Foreskin fibroblast (primary cell): ENCODE measurements at places on chromosomes 4 and X.

GRCh38 chr4:13325744-13326143 is 158.4 kb downstream of the RAB28 start:
- DNase-seq: no peak

- DNase-seq: no peak
Measured at GRCh38 chr4:5357870-5358269, 306.6 kb downstream of the STK32B start.

DNA sequence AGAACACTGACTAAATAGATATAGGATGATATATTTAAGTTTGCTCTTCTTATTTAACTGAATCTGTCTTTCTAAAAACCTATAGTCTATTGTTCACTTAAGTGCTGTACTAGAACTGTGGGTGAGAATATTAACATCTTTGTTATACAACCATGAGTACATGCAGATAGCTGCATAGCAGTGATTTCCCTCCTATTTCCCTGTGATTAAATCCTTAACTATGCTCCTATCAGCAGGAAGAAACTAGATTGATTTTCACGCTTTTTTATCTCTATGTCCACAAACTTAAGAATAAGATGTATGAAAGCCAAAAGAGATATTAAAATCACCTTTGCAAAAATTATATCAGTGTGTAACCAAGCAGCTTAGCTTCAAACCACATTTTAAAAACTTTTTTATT is 11.3 kb upstream of the UGT2A3 start:
- no peak for DNase-seq

GRCh38 chr4:75673959-75674328 is 733 bp upstream of the G3BP2 start:
- DNase-seq: no peak

DNA sequence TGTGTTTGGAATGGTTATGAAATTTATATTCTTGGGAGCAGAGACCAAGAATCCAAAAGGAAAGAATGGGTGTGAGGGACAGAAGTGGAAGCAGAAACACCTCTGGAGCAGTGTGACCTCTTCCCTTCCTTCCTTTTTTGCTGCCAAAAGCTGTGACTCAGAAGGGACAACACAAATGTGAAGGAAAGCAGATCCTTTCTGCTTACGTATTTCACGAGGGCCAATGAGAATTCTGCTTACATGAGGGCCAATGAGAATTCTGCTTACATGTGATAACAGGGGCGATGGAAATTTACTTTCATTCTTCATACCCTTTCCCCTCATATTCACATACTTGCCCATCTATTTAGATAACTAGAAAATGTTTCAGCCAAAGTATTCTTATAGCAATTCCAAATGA is 404.6 kb downstream of the PRDM5 start:
- DNase-seq: peak; percentile 63

DNA sequence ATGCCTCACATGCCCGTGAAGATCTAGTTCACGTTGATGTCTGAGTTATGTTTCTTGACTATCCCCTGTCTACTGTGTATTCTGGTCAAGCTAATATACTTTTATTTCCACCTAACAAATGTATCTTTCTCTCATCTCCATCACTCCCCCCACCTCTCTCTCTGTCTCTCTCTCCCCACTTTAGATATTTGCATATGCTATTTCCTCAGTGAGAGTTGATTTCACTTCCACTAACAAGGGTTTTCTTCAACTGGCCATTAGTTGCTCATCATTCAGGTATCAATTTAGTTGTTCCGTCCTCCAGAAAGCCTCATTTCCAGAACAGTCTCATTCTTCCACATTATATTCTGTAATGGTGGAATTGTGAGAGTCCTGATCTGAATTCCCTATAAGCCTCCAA is 1777.8 kb upstream of the TENM3 start:
- DNase-seq: no peak

DNA sequence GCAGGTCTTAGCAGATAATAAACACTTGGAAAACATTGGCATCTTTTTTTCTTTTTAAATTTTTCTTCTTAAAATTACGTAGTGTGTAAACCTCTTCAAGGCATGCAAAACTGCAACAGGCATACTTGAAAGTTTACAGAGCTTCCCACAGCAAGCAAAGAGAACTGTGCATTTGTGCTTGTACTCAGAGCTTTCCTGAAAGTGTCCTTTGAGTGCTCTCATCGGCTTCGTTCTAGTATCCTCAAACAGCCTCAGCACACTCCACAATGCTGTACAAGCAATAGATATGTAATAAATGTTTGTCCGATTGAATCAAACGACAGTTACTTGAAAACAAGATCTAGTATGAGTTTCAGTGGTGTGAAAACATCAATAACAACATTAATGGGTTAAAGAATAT is 227.5 kb downstream of the PAPSS1 start:
- no peak for DNase-seq

- DNase-seq: no peak
Measured at GRCh38 chr4:127843704-127844600, 36.7 kb upstream of the PLK4 start.

- peak; percentile 81 for DNase-seq
Measured at GRCh38 chr4:83618431-83618830, 82.5 kb downstream of the GPAT3 start.

DNA sequence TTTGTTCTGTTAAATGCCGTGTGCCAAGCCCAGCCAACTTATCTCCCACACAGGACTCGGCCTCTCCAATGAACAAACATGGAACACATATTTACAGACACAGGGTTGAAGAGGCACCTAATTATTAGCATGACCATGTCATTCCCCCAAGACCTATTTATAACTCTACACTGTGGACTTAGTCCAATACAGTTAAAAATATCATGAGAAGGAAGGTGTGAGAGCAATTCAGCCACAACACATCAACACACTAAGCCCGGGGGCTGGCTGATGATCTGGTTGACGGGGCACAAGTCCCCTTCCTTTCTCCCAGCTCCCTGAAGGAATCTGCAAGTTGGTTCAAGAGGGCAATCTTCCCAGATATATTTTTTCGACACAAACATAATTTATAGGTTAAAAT is 28.1 kb downstream of the MANBA start:
- no peak for DNase-seq

GRCh38 chr4:338759-339097 is 1.1 kb downstream of the ZNF141 start:
- DNase-seq: no peak

DNA sequence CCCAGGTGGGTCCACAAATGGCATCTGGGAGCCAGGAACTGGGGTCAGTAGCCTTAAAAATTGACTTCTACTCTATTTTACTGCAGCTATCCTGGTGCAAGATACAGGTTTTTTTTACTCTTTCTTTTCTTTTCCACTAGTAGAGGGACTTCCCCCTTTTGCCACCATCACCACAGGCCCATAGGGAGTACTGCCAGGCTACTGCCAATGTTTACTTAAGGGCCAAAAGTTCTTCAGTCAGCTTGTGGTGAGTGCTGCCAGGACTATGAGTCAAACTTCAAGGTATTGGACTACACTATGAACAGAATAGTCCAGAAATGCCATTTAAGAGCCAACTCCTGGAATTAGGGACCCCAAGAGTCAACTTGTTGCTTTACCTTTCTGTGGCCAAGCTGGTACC is 94.7 kb downstream of the EDA2R start:
- DNase-seq: no peak

DNA sequence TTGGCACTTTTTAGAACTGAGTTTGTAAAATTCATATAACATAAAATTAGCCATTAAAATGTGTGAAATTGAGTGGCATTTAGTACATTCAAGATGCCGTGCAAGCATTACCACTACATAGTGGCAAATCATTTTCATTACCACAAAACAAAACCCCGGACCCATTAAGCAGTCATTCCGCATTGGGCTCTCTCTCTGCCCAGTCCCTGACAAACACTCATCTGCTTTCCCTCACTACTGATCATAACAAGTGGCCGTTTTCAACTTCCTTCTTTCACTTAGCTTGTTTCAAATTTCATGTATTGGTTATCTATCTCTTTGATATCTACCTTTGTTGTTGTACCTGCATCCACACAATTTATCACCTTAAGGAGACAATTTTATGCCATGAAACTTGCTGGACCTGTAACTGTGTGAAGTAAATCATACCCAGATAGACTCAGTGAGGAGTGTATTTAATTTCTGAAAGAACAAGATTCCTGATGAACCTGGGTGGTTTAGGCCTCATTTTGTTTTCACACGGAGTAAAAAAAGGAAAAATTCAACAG is 202.1 kb downstream of the OR13H1 start:
- no peak for DNase-seq

DNA sequence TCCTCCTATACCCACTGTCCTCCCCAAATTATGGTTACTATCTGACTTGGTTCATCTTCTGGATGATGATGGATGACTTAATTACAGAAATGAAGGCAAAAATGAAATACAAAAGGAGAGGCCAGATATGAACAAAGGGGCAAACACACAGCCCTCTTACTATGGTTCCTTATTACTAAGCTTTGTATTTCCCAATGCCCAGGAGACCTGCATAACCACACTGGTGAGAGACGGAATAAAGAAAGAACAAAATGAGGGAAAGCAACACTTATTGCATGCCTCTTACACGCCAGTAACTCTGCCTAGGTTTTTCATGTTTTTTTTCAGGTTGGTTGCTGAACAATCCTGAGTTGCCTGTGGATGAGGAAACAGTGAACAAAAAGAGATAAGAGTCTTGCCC is 120.5 kb downstream of the SLC10A7 start:
- no peak for DNase-seq

DNA sequence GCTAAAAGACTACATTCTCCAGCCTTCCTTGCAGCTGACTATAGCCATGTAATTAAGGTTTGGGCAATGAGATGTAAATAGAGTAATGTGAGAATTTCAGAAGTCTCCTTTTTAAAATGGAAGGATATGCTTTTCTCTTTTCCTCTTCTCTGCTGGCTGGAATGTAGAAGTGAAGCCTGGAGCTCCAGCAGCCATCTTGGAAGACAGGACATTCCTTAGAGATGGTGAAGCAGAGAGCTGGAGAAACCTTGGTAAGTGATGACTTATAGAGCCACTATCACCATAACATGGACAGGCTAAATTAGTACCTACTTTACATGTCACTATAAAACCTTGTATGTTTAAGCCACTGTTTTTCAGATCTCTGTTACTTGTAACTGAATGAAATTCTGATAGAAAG is 48.0 kb downstream of the RASL11B start:
- no peak for DNase-seq

DNA sequence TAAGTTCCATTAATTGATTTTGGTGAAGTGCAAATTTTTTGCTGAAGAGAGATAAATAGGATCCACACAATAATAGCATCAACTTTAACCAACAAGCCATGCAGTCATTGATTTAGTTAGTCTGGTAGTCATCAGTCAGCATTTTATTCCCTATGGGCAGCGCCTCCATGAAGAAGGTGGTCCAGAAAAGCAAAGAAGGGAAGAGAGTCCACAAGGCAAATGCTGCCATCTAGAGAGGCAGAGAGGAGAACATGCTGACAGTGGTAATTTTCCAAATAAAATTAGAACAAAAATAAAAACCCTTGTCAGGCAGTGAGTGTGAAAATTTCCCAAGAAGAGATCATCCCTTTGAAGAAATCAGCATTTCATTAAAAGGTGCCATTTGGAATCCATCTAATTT is 366.7 kb upstream of the FAM241A start:
- peak; percentile 16 for DNase-seq

DNA sequence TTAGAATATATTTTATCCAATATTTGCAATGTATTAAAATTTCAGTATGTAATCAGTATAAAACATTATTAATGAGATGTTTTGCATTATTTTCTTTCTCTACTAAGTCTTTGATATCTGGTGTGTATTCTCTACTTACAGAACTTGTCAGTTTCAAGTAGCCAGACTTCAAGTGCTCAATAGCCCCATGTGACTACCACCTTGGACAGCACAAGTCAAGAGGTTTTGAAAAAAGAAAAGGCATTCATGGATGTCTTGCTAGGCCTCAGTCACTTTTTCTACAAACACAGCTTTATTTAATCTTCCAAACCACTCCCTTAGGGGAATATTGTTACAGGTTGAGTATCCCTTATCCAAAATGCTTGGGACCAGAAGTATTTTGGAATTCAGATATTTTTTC is 189.4 kb downstream of the QDPR start:
- no peak for DNase-seq

- no peak for DNase-seq
Measured at GRCh38 chr4:185741795-185742194, 70.2 kb downstream of the SORBS2 start.

GRCh38 chr4:182197611-182198010 is 45.6 kb upstream of the TENM3 start:
- DNase-seq: no peak

DNA sequence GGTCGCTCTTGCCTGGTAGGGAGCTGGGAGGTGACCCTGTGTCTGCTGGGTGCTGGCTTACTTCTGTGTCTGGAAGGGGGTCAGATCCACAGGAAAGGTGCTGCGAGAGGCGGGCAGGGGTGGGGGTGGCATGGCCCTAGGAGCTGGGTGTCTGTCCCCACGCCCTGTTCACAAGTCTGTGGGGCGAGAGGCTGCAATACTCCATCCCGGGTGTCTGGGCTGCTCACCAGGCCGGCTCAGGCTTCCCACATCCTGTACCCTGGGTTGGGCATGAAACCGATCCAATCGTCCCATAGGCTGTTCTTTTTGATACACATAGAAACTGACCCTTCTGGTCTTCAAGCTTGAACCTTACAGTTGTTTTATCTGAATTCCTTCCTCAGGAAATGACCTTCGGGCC is 993 bp upstream of the CTAG2 start:
- no peak for DNase-seq

DNA sequence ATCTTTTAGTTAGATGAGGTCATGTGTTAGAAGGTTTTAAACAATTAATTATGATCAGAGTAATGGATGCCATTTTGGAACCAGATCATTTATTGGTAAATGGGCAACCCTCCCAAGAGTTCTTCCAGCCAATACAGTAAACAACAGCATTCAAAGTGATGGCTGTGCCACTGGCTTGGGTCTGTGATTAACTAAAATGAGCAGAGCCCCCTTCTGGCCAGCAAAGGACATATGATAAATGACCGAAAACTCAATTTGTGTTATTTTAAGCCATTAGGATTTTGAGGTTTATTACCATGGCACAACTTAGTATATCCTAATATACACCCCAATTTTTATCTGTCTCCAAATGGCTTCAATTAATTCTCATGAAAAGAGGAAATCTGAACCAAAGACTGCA is 90.8 kb upstream of the NPFFR2 start:
- DNase-seq: no peak

- no peak for DNase-seq
Measured at GRCh38 chr4:81508411-81509185, 36.9 kb upstream of the RASGEF1B start.

- no peak for DNase-seq
Measured at GRCh38 chrX:68989456-68989855, 160.6 kb downstream of the EFNB1 start.
